B cell (primary cell): ENCODE measurements at places on chromosomes 6 and 20. TPM values are rescaled to one million over a fixed set of nuclear protein-coding genes. Genes with fewer than 3 reads are reported as not detected.

TXLNB gene
- polyA plus RNA-seq = 1.4 and 3.4 TPM in 2 replicates

GGTLC1 gene
- not detected in 2 replicates for polyA plus RNA-seq

RBBP9 gene
- polyA plus RNA-seq = 3.1 and 3.7 TPM in 2 replicates

SLA2 gene
- polyA plus RNA-seq = 0.73 and 1.5 TPM in 2 replicates

SYNE1 gene
- polyA plus RNA-seq = 48.8 and 49.2 TPM in 2 replicates

CLPSL1 gene
- not detected in 2 replicates for polyA plus RNA-seq

C6orf15 gene
- not detected in 2 replicates for polyA plus RNA-seq

PDSS2 gene
- 16.9 and 17.0 TPM in 2 replicates for polyA plus RNA-seq

POPDC3 gene
- not detected in 2 replicates for polyA plus RNA-seq

RBM24 gene
- polyA plus RNA-seq = not detected in 2 replicates

MOXD1 gene
- polyA plus RNA-seq = 1.3 and 1.5 TPM in 2 replicates

TRIM31 gene
- polyA plus RNA-seq = not detected in 2 replicates

SIRPG gene
- polyA plus RNA-seq = 0.09 and 1.6 TPM in 2 replicates

ARHGAP40 gene
- not detected in 2 replicates for polyA plus RNA-seq

OR2H2 gene
- polyA plus RNA-seq = not detected in 2 replicates

GTF2H4 gene
- 22.4 and 30.2 TPM in 2 replicates for polyA plus RNA-seq

NOX3 gene
- polyA plus RNA-seq = not detected in 2 replicates

GSTA1 gene
- polyA plus RNA-seq = not detected in 2 replicates

LRRC73 gene
- 0.06 TPM in 1 of 2 replicates, not detected in the other for polyA plus RNA-seq

MYBL2 gene
- polyA plus RNA-seq = 2.7 and 5.2 TPM in 2 replicates

NMBR gene
- 0.09 TPM in 1 of 2 replicates, not detected in the other for polyA plus RNA-seq

FAM110A gene
- polyA plus RNA-seq = 14.8 and 15.6 TPM in 2 replicates

SPDEF gene
- 0.10 and 0.32 TPM in 2 replicates for polyA plus RNA-seq

PPP1R3G gene
- polyA plus RNA-seq = 0.04 and 0.09 TPM in 2 replicates

ABRACL gene
- 13.6 and 29.3 TPM in 2 replicates for polyA plus RNA-seq

CENPW gene
- 1.1 and 1.8 TPM in 2 replicates for polyA plus RNA-seq

CARMIL1 gene
- polyA plus RNA-seq = 2.0 and 11.0 TPM in 2 replicates

INSM1 gene
- not detected in 2 replicates for polyA plus RNA-seq

NRSN1 gene
- polyA plus RNA-seq = not detected in 2 replicates

MAP1LC3A gene
- 10.5 and 23.8 TPM in 2 replicates for polyA plus RNA-seq

ALDH5A1 gene
- polyA plus RNA-seq = 5.4 and 5.7 TPM in 2 replicates

UNC93A gene
- polyA plus RNA-seq = not detected in 2 replicates

PI16 gene
- polyA plus RNA-seq = 1.4 and 7.4 TPM in 2 replicates

C6orf58 gene
- not detected in 2 replicates for polyA plus RNA-seq

BTN3A1 gene
- 133 and 157 TPM in 2 replicates for polyA plus RNA-seq

SLC17A1 gene
- not detected in 2 replicates for polyA plus RNA-seq

BACH2 gene
- 41.1 and 64.8 TPM in 2 replicates for polyA plus RNA-seq

TCF21 gene
- polyA plus RNA-seq = not detected in 2 replicates

SLC4A11 gene
- polyA plus RNA-seq = 0.79 and 0.85 TPM in 2 replicates
